Anterior cingulate cortex (tissue), 58 donors: ENCODE measurements at places on chromosomes 1 and 21.

DNA sequence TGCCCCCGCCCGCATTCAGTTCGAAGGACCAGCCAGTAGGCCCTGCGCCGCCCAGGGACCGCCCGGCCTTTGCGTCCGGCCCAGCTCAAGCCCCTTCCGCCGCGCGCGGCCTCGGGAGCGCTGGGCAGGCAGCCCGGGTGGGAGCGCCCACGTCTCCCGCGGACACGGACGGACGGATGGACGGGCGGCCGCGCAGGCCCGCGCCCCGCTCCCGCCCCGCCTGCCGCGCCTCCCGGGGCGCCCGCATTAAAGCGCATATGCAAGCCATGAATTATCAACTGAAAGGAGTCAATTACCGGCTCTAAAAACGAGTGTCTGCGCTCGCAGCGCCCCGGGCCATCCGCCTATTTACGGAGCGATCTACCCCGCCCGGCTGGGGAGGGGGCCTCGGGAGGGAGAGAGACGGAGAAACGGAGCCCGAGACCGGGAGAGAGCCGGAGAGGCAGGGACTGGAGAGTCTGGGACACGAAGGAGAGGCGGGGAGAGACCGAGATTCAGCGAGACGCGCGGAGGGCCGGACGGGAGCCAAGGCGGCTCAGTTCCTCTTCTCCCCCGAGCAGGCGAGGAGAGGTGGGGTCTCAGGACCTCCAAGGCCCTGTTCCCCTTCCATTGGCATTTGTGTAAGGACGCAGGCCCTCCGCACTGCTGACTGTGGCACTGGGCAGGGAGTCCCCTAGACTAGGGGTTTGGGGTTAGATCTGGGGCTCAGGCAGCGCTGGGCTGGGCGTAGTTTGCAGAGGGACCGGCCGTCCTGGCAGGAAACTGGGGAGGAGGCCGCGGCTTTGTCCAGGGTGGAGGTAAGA lies 41.3 kb upstream of the DMBX1 start:
- DNase-seq, result no peak

- DNase-seq, result no peak
Observed at GRCh38 chr1:47778280-47778679, 218.9 kb downstream of the TRABD2B start.

- DNase-seq, result no peak
Observed at GRCh38 chr1:212485913-212486618, 53.3 kb downstream of the NENF start.

DNA sequence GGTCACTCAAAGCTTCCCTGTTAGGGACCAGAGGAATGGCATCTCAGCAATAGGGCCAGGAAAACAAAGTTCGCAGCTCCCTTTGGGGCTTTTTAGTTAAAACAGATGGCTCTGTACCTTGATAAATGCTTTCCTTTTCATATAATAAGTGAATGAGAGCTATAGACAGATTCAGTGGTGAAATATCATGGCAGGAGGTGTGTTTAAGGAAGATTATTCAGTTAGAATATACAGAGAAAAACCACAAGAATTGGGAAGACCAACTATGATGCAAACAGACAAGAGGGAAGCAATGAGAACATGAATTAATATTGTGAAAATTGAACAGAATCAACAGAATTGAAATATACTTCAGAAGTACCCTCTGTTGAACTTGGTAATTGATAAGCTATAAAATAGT lies 379.4 kb downstream of the PLPP3 start:
- DNase-seq, result no peak

- no peak for DNase-seq
Observed at GRCh38 chr1:54227091-54227602, 27.2 kb downstream of the MRPL37 start.

- DNase-seq, result no peak
Observed at GRCh38 chr21:38787461-38788274, 18.1 kb upstream of the ETS2 start.
